ENCODE measurements at places on chromosomes 3 and 15.

GRCh38 chr3:78427303-78427702, 1340.5 kb downstream of the ROBO1 start:
- DNase-seq: no peak

GRCh38 chr3:169781209-169781855, 8.1 kb downstream of the MYNN start:
- no peak for DNase-seq

- no peak for DNase-seq
Measured at GRCh38 chr15:33700695-33701303, 267.5 kb upstream of the CHRM5 start.

DNA sequence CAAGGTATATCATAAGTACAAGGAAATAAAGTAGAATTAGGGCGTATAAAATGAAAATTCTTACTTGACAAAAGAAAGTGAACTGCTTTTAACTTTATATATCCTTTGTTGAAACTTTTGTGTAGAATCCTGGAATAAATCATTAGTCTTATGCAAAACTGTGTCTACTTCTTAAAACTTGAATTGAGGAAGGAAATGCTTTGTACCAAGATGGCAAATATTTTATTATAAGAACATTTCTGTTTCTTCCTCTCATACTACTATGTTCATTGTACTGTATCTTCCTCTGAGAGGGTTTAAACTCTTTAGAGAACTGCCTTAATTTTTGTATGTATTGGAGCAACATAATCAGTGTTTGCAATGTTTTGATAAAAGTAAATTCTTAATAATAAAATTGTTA, 42.0 kb downstream of the RASA2 start:
- DNase-seq: no peak

GRCh38 chr15:43029476-43029875, 76.4 kb downstream of the UBR1 start:
- DNase-seq: no peak

DNA sequence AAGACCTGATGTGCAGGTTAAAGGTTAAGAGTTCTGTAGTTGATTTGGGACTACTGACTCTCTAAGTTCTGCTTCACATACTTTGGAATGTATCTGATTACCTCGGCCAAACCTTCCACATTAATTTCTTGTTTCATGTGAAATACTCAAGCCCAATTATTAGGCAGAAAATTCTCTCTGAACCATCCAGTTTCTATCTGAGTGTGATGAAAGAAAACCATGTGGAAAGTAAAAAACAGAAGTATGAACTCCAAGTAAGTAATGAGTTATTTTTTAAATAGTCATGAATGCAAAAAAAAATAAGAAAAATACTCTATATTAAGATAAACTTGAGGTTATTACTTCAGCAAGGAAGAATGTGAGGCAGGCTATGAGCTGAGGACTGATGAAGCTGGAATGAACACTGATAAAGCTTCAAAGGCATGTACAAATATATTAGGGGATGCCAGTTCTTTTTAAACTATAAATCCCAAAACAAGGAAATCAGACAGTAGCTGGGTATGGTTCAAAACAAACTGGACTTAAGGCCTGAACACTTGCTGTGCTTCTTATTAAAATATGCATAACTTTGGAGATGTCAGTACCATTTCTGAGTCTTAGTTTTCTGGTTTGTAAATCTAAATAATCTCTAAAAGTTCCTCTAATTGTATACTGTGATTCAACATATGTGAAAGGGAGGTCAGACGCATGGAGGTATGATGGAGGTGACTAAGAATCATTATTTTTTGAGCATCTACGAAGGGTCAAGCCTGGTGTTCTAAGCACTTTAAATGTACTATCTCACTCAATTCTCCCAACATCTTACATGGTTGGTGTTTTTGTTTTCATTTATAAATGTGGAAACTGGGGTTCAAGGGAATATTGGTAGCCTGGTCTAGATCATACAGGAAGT, 59.6 kb downstream of the COL6A6 start:
- no peak for DNase-seq

GRCh38 chr3:158105710-158106253, 438 bp downstream of the SHOX2 start:
- DNase-seq: no peak

- DNase-seq: no peak
Measured at GRCh38 chr3:124333931-124334640, 342.2 kb upstream of the ROPN1 start.

DNA sequence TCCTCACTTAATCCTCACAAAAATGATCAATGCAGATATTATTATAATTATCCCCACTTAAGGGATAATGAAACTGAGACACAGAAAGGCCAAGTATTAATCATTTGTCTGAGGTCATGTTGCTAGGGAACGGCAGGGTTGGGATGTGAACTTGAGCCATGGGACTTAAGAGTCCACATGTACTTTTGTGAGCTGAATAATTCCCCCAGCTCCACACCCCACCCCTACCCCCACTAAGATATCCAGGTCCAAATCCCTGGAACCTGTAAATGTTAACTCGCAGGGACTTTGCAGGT, 290.5 kb upstream of the GADL1 start:
- DNase-seq: no peak

- no peak for DNase-seq
Measured at GRCh38 chr3:87398168-87398801, 121.9 kb upstream of the POU1F1 start.

GRCh38 chr3:109057056-109057455, 60.9 kb downstream of the MORC1 start:
- no peak for DNase-seq

DNA sequence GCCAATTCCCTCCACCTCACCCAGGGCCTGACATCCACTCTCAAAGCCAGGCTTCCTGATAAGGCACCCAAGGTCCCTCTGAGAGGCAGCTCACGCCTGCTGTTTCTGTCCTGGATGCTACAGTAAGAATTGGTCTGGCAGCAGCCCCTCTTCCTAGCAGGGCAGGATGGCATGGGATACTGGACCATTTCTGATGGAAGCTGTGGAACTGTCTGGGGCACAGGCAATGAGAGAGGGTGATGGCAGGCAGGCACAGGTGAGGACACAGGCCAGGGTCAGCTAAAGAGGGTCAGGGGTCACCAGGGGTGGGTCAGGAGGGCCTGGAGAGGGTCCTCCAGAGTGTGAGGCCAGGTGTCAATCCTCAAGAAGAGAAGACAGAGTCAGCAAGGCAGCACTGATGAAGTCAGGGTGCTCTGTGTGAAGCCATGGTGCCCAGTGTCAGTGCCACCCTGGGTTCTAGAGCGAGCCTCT, 41.9 kb upstream of the SLC41A3 start:
- DNase-seq: no peak

- DNase-seq: no peak
Measured at GRCh38 chr15:22966321-22967083, 13.7 kb downstream of the CYFIP1 start.

- DNase-seq: no peak
Measured at GRCh38 chr15:75655931-75656330, 8.2 kb downstream of the SNX33 start.

- DNase-seq: no peak
Measured at GRCh38 chr3:40885430-40885829, 313.9 kb upstream of the CTNNB1 start.

- no peak for DNase-seq
Measured at GRCh38 chr15:33425142-33425541, 114.4 kb downstream of the RYR3 start.

GRCh38 chr3:40731445-40731844, 206.7 kb downstream of the ZNF621 start:
- no peak for DNase-seq

GRCh38 chr3:100033903-100034471, 80.3 kb downstream of the FILIP1L start:
- no peak for DNase-seq

Measured in SIG-M5 (cell line).